Retina (tissue), 1 donor: ENCODE measurements at places on chromosomes 13 and 19.

- no peak for DNase-seq
These were observed at the start of gene OVOL3 for GRCh38 chr19:36110487-36111199. Gene OVOL3, plus strand, starts transcription at chr19:36111143. Its CDS starts 60 bp downstream, at chr19:36111203.

- no peak for DNase-seq
These were observed 9.5 kb downstream of the SBK2 start for GRCh38 chr19:55527197-55528029.

DNA sequence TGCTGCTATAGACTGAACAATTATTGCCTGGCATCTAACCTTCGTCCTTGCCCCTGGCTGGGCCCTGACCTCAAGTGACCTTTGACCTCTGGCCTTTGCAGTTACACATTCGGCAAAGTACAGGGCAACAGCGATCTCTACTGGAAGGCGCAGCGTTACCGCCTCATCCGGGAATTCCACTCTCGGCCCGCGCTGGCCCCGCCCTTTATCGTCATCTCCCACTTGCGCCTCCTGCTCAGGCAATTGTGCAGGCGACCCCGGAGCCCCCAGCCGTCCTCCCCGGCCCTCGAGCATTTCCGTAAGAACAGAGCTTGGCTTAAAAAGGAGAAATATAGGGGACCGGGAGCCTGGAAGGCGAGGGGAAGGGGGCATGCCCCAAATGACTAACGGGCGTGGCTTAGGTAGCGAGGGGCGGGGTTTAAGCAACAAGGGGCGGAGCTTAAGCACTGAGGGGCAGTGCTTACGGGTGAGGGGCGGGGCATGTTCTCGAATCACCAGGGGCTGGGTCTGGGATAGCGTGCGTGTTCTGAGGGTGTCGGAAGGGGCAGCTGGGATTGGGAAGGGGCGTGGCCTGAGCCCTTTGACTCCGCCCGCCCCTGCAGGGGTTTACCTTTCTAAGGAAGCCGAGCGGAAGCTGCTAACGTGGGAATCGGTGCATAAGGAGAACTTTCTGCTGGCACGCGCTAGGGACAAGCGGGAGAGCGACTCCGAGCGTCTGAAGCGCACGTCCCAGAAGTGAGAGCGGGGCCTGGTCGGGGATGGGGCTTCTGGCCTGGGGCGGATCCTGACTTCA lies 52.7 kb downstream of the TRPM4 start:
- DNase-seq = peak; percentile 77

DNA sequence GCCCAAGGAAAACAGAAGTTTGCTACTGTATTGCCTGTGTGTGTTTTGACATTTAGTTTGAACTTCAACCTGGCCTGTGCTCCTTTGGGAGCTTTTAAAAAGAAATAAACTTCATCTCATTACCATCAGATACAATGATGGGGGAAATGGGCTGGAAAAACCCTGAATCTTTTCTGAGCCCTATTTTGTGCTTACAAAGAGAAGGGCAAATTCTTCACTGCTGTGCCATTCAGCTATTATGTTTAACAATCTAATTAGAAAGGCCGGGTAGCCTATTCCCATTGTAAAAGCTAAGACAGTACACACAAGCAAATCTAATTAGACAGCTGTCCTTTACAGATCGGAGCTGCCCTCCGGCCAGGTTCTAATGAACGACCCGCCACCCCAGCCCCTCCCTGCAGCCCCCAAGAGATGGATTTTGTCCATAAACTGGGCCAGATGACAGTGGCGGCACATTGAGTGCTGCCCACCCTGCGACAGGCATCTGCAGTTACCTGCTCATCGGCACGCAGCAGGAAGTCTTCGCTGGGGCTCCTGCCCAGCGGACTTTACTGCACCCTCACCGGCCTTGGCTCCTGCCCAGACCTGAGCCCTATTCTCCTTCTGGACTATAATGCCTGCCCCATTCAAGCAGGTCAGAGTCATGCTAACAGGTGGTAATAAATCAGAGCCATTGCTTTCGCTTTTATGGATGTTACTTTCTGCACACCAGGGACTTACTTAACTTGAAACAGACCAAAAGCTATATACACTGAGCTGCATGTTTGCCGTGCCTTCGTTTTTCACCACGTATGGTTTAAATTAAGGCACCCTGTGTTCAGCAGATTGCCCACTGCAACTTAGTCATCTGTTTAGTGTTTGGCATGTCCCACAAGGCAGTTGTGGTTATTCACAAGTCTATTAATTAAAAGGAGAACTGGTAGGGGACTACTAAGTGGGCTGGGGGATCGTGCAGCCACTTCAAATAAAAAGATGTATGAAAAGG lies 549.6 kb downstream of the FGF9 start:
- peak; percentile 81 for DNase-seq

- DNase-seq = no peak
These were observed 68.9 kb downstream of the ZNF557 start for GRCh38 chr19:7138402-7138801.

- no peak for DNase-seq
These were observed 618.0 kb downstream of the DACH1 start for GRCh38 chr13:71249011-71249410.

DNA sequence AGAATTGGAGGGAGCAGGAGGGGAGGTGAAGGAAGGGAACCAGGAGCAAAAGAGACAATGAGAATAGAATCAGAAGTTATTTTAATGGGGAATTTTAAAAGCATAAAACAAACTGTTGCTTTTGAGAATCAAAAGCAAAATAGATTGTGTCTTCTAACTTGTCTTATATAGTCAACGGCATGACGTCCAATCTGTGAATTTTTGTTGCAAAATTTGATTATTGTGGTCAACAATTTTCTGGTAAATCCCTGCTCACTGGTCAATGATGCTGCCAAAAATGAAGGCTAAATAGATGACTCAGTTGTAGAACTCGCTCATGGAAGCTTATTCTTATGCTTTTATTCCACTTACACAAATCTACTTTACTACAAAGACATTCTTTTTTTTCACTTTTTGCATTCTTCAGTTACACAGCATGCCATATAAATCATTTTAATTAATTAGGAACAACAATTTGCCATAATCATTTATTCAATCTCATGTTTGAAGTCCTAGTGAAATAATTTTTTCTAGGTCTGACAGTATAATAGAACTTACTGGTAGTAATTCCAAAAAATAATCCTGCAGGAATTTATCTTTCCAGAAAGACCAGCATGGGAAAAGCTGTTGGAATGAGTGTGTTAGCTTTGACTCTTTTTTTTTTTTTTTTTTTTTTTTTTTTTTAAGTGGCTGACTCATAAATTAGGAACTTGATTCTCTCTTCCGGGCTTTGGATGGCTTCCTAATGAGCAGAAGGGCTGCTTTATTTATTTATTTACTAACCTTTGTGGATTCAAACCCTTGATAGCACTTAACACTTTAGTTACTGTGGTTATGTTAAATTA lies 256.9 kb downstream of the SPRY2 start:
- no peak for DNase-seq

- DNase-seq = no peak
These were observed 667.1 kb downstream of the PCDH9 start for GRCh38 chr13:66563076-66563475.

DNA sequence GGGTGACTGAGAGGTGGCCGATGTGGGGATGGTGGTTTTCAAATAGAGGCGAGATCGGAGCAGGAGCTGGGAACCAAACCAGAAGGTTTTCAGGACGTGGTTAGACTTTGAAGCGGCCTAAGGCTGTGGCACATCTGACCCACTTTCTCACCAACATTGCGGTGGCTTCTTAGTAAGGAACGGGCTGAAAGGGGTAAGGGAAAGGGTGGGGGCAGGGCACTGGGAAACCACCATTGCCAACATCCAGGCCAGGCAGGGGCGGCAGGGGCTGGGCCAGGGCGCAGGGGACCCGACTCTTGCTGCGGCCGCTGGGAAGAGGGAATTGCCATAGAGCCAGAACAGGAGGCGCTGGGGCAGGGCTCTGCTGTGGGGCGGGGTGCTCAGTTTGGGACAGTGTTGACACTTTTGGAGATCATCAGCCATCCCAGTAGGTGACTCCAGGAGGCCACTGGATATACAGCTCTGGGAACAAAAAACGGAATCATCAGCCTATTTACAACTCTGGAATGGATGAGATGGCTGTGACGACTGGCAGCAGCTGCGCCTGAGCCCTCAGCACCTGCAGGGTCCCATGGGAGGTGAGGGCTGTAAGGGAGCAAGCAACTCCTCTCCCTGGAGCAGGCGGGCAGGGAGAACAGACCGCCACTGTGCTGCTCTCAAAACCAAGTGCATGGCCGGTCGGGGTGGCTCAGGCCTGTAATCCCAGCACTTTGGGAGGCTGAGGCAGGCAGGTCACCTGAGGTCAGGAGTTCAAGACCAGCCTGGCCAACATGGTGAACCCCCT lies 52.2 kb downstream of the IRS2 start:
- DNase-seq = no peak

GRCh38 chr13:51844862-51845573 lies at the start of gene TMEM272:
Gene TMEM272, minus strand, starts transcription at chr13:51845177. Its CDS starts 6,647 bp downstream, at chr13:51838530.
- DNase-seq = peak; percentile 83

DNA sequence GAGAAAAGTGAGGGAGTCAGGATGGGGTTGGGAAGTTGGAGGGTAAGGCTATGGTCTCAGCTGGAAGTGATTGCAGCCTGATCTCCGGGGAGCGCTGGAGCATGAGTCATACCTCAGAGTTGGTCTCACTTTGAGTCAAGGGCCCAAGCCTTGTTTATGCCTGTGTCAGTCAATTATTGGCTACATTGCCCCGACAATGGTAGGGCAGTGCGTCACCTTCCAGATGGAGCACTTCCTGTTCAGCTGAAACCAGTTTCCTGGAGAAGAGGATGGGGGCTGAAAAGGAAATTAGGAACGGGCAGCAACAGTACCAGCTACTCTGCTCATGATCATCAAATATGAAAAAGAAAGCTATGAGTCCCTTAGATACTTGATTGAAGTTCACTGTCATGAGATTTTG lies 60.4 kb downstream of the ADGRE1 start:
- DNase-seq = no peak
